Neuronal stem cell (in vitro differentiated cells): ENCODE measurements at places on chromosomes 5 and 9.

GRCh38 chr9:78351816-78352215 lies 54.9 kb downstream of the PSAT1 start:
- no peak for DNase-seq

DNA sequence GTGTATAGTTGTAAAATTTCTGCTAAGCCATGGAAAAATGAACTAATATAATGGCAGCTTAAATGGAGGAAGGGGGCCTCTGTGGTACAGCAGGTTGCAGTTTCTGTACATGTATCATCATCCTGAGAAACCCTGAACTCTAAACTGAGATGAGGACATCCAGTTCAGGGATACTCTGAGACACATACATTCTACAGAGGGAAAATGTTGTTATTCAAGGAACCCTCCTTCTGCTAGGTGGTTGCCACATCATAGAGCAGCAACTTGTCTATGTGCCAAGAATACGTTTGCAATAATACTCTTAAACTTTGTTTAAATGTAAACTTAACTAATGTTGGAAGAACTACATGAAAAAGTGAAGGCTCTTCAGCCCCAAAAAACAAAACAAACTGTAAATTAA lies 1310.8 kb upstream of the WWC1 start:
- no peak for DNase-seq

GRCh38 chr9:21729648-21730047 lies 72.8 kb upstream of the MTAP start:
- no peak for DNase-seq

DNA sequence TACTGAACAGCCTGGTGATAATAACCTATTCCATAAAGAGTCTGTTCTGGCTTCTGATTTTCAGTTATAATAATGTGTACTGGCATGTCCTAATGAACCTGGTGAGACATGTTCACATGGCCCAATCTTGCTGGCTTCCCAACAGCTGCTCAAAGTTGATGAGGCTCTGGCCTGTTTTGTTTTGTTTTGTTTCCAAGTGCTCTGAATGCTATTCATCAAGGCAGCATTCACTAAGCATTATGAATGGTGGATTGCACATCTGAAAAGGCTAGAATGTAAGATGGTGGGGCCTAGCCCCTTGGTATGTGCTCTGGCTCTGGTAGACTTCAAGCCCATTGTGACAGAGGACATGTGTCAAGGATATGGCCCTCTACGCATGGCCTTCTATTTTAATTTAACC lies 388.5 kb downstream of the PSAT1 start:
- peak; percentile 58 for DNase-seq

DNA sequence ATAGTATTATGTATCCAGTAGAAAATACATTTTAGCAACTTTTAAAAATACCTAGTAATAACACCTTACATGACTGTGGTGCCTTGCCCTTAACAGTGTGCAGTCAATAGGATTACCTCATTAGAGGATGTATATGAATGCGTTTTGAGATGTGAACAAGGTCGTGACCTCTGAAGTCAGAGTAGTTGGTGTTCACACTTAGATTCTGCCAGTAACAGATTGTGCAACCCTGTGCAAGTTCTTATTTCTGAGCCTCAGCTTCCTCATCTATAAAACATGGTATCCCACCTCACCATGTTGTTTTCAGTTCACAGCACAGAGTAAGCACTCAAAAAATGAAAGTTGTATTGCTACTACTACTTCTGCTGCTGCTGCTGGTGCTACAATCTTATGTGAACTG lies 347.3 kb downstream of the KDM4C start:
- no peak for DNase-seq

- DNase-seq = no peak
Observed at GRCh38 chr5:173833196-173833985, 54.8 kb upstream of the CPEB4 start.

GRCh38 chr9:30688801-30689200 lies 1695.6 kb upstream of the ACO1 start:
- DNase-seq = no peak

GRCh38 chr9:38004809-38005560 lies 64.0 kb downstream of the SHB start:
- no peak for DNase-seq

GRCh38 chr5:126664586-126664985 lies 63.8 kb downstream of the PHAX start:
- no peak for DNase-seq

- DNase-seq = no peak
Observed at GRCh38 chr5:125536582-125536981, 790.1 kb upstream of the ZNF608 start.

GRCh38 chr5:156295431-156295830 lies 31.5 kb upstream of the SGCD start:
- no peak for DNase-seq

- DNase-seq = peak; percentile 21
Observed at GRCh38 chr9:5186416-5187169, 1.2 kb upstream of the INSL6 start.

GRCh38 chr5:63963080-63963735 lies 963 bp upstream of the HTR1A start:
- peak; percentile 82 for DNase-seq

DNA sequence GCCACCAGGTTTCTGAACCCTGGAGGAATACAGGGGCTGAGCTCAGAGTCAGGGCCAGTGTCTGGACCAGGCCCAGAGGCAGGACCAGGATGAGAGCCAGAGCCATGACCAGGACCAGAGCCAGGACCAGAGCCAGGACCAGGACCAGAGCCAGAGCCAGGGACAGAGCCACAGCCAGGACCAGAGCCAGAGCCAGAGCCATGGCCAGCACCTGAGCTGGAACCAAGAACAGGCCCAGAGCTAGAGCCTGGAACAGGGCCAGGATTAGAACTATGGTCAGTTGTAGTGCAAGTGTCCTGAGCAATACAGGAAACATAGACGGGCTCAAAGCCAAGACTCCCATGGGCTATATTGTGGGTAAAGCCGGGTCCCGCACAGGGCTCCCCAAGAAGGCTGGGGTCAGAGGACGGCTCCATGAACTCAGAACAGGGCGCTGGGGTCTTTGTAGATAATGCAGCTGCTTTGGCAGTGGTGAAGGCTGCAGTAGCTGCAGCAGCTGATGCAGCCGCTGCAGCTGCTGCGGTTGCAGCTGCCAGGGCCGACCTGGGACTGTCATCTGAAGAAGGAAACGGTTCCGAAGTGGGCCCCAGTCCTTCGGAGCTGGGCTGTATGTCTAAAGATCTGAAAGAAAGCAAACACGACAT lies 559 bp downstream of the SPAG8 start:
- DNase-seq = no peak

DNA sequence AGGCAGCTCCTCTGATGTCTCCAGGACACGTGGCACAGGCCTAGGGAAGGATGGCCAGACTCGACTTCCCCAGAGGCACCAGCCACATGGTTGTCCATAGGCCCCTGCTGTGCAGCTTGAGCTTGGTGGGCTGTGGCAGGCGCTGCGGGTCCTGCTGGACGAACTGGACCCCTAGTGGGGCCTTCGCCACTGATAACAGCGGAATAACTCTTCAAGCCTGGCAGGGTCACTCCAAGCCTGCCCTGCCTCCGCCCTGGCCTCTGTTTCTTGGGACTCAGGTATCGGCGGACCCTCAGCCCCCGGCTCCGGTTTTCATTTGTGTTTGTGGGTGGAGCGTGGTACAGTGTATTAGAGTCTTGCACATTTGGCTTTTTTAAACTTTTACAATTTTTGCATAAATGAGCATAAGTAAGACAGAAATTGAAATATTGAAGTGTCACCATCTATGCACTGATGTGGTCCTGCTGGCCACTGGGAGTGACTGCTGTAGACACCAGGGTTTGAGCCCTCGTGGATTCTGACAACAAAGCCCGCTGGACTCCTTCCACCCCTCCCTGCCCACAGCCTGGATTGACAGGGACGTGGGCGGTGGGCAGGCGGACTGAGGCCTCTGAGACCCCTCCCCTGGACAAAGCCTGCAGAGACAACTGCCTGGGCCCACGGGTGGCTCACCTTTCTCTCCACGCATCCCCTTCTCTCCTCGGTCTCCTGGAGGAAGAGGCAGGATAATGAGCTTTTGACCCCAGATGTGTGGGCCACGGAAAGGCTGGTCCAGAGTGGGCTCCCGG lies 3.8 kb downstream of the FCN1 start:
- DNase-seq = no peak

DNA sequence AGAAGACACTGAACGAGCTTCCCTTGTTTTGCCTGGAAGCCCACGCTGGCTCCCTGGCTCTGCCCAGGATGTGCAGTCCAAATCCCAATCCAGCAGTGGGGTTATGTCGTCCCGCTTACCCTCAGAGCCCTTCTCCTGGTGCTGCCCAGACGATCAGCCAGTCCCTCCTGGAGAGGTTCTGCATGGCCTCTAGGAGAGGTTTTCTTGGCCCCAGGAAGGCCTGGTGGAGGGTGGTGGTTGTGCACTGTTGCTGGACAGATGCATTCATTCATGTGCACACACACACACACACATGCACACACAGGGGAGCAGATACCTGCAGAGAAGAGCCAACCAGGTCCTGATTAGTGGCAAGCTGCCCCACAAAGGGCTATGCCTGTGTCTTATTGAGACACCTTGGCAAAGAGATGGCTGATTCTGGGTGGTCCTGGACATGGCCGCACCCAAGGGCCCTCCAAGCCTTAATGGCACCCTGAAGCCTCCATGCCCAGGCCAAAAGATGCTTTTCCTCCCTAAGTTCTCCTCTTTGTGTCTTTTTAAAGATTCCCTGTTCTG lies 10.5 kb upstream of the OLFM1 start:
- no peak for DNase-seq

DNA sequence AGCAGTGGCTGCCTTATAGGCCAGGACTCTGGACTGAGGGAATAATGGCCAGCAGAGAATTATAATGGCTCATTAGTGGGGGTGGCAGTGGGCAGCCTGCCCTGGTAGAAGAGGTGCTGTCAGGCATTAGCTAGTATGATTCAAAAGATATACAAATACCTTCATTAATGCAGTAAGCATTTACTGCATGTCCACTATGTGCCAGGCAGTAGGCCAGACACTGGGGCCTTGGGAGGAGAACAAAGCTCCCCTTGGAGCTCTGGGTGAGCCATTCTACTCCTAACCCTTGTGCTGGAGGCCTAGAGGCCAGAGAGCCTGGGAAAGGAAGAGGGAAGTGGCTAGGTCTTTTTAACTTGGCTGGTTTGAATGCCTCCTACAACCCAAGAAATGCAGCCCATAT lies 2.0 kb upstream of the GARNL3 start:
- DNase-seq = no peak

DNA sequence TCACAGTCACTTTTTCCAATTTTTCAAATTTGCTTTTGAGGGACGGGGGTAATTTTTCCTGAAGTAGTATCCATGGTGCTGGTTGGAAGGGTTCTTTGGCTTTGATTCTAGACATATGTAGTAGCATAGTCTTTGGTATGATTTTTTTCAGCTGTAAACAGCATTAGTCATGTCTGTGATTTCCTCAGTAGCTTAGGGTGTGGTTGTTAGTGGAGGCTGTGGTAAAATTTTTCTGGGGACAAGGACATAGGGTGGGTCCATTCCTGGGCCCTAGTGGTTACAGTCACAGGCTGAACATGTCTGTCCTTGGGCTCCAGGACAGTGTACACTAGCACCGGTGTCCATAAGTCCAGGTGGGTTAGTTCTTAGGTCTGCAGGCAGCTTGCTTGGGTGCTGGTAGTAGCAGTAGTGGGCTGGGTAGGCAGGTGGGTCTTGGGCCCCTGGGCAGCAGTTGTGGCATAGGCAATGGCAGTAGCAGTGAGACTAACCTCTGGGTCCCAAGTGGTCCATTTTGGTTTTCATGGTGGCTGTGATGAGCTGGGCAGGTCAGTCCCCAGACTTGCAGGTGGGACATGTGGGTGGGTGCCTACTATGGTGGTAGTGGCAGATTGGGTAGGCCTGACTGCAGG lies 100.0 kb upstream of the CXCL14 start:
- DNase-seq = no peak
